Right renal pelvis (tissue), 4 donors: ENCODE measurements at places on chromosomes 12 and 14. TPM values are rescaled to one million over a fixed set of nuclear protein-coding genes. Genes with fewer than 3 reads are reported as not detected.
A peak's percentile ranks its signal among the peaks of the same experiment; 100 is the strongest.

LYZ gene
- polyA plus RNA-seq, result 21.6 TPM

DNA sequence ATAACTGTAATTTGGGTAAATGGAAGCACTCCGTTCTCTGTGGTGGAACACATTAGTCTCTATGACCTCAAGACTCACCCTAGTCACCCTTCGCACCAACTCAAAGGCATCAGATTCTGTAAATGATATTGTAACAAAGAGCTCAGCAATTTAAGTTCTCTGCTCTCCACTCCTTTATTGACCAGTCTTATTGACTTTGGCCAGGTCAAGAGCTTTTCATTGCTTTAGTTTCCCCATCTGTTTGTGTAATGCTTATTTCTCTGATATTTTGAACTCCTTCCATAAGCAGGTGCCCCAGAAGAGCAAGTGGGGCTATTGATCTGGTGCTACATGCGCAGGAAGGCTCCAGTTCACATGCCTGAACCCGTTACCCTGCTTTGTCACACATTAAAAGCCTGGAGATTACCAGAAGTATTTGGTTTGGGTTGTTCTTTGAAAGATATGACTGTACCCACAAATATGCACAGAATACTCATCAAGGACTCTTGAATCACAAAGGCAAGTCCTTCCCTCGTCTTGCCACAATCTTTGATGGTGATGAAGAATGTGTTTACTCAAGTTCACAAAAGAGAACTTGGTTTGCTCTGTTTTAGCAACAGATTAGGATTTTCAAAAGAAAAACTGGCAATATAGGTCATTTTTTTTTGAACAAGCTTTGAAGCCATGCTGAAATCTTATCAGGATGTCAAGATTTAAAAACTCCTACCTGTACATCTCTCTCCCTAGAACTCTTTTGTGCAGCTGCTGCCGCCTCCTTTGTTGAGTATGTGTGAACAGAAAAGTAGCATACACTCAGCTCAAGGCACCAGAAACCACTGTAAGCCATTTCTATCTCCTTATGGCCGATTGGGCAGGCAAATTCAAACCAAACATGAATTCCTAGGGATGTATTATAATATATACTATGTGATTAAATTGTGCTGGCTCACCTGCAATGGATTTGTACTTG, 193.9 kb downstream of the BCAT1 start:
- DNase-seq, result no peak

GRCh38 chr14:99274346-99275221, 2.6 kb upstream of the BCL11B start:
- peak; percentile 72 for DNase-seq

GRCh38 chr14:95876761-95877538, at the start of gene TUNAR:
Gene TUNAR (plus strand): TSS chr14:95876832.
- DNase-seq, result no peak

KRT83 gene
- not detected for polyA plus RNA-seq

- no peak for DNase-seq
These were observed 60.2 kb downstream of the PLXNC1 start for GRCh38 chr12:94208622-94208966.

MSI1 gene
- polyA plus RNA-seq, result 17.7 TPM

GRCh38 chr12:122865268-122866231, 30.3 kb downstream of the HIP1R start:
- DNase-seq, result no peak

GRCh38 chr12:54060975-54061778, 7.5 kb downstream of the HOXC4 start:
- DNase-seq, result no peak

CKAP4 gene
- 115 TPM for polyA plus RNA-seq

- DNase-seq, result no peak
These were observed 30.3 kb upstream of the IFNG start for GRCh38 chr12:68189821-68190242.

GRCh38 chr12:127654383-127654985, 612.5 kb upstream of the TMEM132C start:
- DNase-seq, result no peak

DNA sequence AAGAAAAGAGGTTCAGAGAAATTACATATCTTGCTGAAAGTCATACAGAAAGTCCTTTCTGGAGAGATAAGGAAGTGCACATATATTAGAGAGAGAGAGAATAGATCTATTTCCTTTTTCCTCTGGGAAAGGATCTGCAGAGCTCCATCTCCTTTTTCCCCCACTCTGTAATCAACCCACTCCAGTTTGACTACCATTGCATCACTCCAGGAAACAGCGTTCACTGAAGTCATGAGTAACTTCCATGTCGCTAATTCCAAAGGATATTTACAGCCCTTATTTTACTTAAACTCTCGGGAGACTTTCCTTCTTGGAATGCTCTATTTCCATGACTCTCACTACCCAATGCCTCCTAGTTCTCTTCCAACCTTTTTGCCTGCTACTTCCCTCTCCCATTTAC, 72.5 kb upstream of the PARP11 start:
- no peak for DNase-seq

GRCh38 chr14:35695647-35696046, 113.4 kb downstream of the RALGAPA1 start:
- DNase-seq, result no peak

CD69 gene
- polyA plus RNA-seq, result 2.0 TPM

LRRK2 gene
- polyA plus RNA-seq, result 20.5 TPM

GRCh38 chr12:18907728-18908127, 169.8 kb downstream of the CAPZA3 start:
- DNase-seq, result no peak

DNA sequence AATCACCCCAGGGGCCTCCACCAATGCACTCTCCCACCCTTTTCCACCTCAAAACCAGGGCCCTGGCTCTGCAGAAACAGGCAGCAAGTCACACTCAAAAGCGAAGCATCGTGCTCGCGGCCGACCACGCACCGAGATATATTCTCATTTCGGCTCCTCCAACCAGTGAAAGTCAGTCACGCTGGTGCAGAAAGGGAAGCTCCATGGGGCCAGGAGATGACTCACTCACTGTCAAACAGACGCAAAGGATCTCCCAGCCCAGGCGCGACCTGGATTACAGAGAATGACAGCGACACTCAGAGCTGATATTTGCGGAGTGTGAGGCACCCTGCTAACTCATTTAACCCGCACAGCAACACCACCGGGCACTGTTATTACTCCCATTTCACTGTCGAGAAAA, 173.6 kb downstream of the CALM1 start:
- no peak for DNase-seq

GRCh38 chr12:131529196-131530040, 181.5 kb upstream of the SFSWAP start:
- no peak for DNase-seq

LTB4R gene
- polyA plus RNA-seq, result 2.9 TPM

SLC2A14 gene
- 0.54 TPM for polyA plus RNA-seq

HOXC12 gene
- not detected for polyA plus RNA-seq

ACACB gene
- 18.0 TPM for polyA plus RNA-seq
